ENCODE measurements at places on chromosomes 1 and 21.
A peak's percentile ranks its signal among the peaks of the same experiment; 100 is the strongest.

DNA sequence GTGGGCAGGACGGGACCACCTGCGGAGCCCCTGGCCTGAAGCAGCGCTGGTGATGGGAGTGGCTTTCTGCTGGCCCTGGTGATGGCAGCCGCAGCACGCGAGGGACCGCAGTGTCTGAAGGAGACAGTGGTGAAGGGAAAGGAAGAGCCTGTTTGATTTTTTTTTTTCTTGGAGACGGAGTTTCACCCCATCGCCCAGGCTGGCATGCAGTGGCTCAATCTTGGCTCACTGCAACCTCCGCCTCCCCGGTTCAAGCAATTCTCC is 40.2 kb upstream of the TRAPPC10 start:
- DNase-seq: no peak

DNA sequence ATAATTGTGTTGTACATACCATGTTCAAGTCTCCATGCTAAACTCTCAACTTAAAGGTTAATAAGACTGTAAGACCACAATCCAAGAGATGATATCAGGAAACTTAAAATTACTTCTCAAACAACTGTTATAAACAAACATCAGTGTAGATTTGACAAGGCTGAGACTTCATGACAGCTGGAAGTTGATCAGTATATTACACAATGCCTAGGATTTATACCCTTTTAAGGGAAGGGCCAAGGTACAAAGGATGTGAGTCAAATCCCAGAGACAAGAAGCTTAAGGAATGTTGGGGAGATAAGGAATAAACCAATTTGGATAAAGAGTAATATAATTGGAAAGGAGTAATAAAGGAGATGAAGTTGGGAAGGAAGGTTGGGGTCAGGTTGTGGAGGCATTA is 98.8 kb downstream of the LBR start:
- DNase-seq: no peak

DNA sequence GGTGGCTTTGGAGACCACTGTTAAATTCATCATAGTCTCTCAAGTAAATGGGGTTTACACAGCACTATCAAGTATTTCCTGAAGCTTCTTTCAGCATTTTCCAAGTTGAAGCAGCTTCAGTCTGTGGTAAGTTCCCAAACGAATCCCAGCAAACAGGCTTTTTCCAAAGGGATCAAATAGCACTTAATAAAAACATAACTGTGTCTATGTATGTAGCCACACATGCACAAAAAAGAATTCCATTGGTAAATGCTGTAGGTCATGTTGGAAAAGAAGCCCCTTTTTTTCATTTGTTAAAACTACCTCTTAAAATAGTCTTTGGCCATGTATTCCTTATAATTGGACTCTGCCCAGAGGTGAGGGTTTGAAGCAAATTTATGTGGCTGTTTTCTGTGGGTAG is 69.8 kb downstream of the HHAT start:
- no peak for DNase-seq

GRCh38 chr1:195704028-195704427 is 904.2 kb downstream of the KCNT2 start:
- DNase-seq: no peak

GRCh38 chr1:2911421-2912178 is 109.7 kb upstream of the ACTRT2 start:
- no peak for DNase-seq

- DNase-seq: no peak
These were observed 24.8 kb upstream of the ALDH4A1 start for GRCh38 chr1:18927082-18927653.

DNA sequence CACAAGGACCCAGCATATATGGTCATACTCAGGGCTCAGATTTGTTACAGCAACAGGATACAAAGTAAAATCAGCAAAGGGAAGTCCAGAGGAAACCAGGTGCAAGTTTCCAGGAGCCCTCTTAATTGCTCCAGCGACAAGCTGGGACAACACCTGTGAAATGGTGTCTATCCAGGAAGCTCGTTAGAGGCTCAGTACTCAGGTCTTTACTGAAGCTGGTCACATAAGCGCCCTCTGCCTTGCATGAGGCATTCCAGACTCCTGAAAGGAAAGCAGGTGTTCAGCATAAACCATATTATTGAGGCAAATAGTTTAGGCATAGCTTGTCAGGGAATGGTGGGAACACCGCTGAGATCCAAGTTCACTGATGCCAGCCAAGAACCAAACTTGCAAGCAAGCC is 231.0 kb downstream of the SLC35F3 start:
- DNase-seq: no peak

- DNase-seq: no peak
These were observed 61.4 kb downstream of the EPHB2 start for GRCh38 chr1:22772014-22772413.

DNA sequence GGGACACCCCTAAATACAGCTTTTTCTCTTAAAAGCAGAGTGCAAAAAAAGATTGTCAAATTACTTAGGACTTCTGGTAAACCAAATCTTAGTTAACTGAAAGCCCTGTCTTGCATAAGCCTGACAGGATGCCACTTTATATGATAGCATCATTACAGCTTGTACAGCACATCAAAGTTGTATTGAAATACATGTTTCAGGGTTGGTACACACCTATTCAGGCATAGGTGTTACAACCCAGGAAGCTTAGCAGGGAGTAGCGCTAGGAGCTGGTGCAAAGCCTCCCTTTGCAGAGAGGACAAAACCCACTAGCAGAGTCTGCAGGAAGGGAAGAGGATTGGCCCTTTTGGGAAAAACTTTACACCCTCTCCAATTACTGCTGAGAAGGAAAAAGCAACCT is 258.9 kb upstream of the SGIP1 start:
- DNase-seq: no peak

DNA sequence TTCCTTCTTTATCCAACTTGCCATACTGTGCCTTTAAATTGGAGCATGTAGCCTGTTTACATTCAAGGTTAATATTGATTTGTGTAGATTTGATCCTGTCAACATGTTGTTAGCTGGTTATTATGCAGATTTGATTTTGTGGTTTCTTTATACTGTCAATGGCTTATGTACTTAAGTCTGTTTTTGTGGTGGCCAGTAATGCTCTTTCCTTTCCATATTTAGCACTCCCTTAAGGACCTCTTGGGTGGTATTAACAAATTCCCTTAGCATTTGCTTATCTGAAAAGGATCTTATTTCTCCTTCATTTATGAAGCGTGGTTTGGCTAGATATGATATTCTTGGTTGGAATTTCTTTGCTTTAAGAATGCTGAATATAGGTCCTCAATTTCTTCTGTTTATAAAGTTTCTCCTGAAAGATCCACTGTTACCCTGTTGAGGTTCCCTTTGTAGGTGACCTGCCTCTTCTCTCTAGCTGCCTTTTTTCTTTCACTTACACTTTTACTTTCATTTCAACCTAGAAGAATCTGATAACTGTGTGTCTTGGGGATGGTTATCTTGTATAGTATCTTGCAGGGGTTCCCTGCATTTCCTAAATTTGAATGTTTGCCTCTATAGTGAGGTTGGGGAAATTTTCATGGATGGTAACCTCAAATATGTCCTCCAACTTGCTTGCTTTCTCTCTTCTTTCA is 86.9 kb upstream of the NEGR1 start:
- no peak for DNase-seq

DNA sequence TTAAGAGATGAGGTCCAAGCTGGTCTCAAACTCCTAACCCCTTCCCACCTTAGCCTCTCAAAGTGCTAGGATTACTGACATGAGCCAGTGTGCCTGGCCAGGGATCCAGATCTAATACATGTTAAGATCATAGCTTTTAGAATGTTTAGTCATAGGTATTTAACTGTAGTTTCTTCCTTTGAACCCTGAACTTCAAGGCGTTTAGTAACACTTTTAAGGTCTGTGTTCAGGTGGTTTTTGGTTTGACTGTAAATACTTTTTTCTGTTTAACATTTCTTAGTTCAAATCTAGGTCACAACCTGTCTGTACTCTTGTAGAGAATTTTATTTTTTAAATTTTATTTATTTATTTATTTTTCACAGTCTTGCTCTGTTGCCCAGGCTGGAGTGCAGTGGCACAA is 28.1 kb downstream of the RAP1A start:
- DNase-seq: no peak

GRCh38 chr21:36696390-36697059 is 2.4 kb upstream of the SIM2 start:
- DNase-seq: no peak

GRCh38 chr1:71908871-71909390 is 373.4 kb downstream of the NEGR1 start:
- DNase-seq: no peak

- DNase-seq: peak; percentile 85
These were observed 42.4 kb downstream of the CTNNBIP1 start for GRCh38 chr1:9867408-9868243.

Data from suppressor macrophage treated with lipopolysaccharide for 4 hours (primary cell).